Foreskin keratinocyte (primary cell): ENCODE measurements at places on chromosomes 1 and 21.
A peak's percentile ranks its signal among the peaks of the same experiment; 100 is the strongest.

DNA sequence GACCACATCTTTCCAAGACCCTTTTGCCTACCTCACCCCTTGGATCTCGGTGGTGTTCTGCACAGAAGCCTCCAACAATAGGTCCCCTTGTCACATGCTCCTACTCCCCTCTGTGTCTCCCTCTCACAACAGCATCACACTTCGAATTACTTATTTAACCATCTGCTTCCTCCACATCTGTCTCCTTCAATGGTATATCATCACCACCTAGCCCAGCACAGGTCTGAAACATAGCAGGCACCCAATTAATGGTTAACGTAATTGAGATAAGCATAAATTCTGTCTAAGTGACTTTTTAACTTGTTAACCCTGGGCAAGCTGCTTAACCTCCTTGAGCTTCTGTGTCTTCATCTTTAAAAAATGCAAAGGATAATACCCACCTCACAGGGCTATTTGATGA is 100.3 kb upstream of the BARHL2 start:
- DNase-seq, result no peak

DNA sequence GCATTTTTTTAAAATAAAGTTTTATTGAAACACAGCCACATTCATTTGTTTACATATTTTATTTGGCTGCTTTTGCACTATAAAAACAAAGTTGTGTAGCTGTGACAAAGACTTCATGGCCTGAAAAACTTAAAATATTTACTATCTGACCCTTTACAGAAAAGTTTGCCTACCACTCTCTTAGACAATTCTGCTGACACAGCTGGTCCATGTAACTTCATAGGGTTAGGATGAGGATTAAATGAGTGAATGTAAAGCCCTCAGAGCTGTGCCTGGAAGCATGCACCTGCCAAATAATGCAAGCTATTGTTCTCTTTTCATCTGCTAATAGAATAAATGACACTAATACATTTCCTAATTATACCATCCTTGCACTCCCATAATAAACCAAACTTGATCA is 67.7 kb downstream of the FCRL5 start:
- DNase-seq, result no peak

GRCh38 chr1:154791292-154792166 is 78.6 kb downstream of the KCNN3 start:
- peak; percentile 54 for DNase-seq

- no peak for DNase-seq
Observed at GRCh38 chr1:47616906-47617305, 179.1 kb downstream of the FOXD2 start.

DNA sequence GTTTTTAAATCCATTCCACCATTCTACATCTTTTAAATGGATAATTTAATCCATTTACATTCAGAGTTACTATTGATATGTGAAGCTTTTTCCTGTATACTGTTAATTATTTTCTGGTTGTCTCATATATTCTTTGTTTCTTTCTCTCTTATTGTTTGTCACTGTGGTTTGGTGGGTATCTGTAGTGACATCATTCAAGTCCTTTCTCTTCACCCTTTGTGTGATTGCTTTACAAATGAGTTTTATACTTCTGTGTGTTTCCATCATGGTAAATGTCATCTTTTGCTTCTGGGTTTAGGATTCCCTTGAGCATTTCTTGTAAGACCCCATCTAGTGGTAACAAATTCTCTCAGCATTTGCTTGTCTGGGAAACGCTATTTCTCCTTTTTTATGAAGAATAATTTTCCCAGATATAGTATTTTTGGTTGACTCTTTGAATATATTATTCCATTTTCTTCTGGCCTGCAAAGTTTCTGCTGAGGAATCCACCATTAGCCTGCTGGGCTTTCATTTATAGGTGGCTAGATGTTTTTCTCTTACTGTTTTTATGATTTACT is 10.2 kb downstream of the LY9 start:
- DNase-seq, result no peak
